Kidney (tissue), 22 donors: ENCODE measurements at places on chromosomes 5 and 9. TPM values are rescaled to one million over a fixed set of nuclear protein-coding genes. Genes with fewer than 3 reads are reported as not detected.

The TAF11L10 gene
- not detected for total RNA-seq

The ZCCHC9 gene
- 20.1 TPM for total RNA-seq

The RECK gene
- total RNA-seq, result 10.4 TPM

The STPG3 gene
- 0.38 TPM for total RNA-seq

DNA sequence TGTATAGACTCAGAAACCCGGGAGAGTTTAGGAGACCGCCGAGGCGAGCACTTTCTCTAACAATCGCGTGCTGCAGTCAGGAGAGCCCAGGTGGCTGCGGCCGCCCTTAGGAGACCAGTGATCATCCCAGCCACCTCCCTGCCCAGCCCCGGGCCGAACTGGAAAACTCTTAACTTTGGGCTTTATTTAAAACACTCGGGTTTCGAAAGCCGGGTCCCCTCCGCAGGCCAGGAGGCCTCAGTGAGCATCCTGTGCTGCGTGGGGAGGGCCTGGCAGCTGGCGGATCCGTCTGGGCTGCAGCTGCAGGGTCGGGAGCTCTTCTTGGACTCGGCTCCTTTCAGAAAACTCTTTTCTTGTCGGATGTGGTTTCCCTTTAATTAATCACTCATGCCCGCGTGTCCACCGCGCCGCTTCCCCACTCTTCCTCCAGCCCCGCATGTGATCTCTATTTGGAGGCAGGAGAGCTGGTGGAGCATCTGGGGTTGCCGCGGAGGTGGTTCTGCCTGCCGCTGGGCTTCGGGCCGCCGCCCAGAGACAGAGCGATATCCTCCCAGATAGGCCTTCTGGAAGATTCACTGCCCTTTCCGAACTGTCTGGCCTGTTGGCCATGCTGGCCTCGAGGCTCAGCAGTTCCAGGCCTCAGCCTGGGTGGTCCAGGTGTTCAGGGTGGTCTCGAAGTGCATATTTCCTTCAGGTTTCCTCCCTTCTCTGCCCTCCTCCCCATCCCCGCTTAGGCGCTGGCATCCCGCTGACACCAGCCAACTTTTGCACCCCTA is 59.5 kb downstream of the TMEM174 start:
- peaks cover 11% of the 10 kb centered on the region for H3K27me3 ChIP-seq
- no peak overlapping the region for H3K27ac ChIP-seq
- H3K36me3 ChIP-seq, result no peaks in the 10 kb centered on the region
- H3K4me3 ChIP-seq, result no peak overlapping the region
- H3K4me1 ChIP-seq, result peaks cover 2% of the 10 kb centered on the region

- H3K27me3 ChIP-seq, result no peaks in the 10 kb centered on the region
- peaks cover 5% of the 10 kb centered on the region for H3K4me1 ChIP-seq
- DNase-seq, result no peak
- no peak overlapping the region for H3K27ac ChIP-seq
- H3K4me3 ChIP-seq, result no peak overlapping the region
- no peaks in the 10 kb centered on the region for H3K36me3 ChIP-seq
Observed at GRCh38 chr5:175606409-175606808, 51.5 kb upstream of the HRH2 start.
